ENCODE measurements at places on chromosomes 12 and 14.

DNA sequence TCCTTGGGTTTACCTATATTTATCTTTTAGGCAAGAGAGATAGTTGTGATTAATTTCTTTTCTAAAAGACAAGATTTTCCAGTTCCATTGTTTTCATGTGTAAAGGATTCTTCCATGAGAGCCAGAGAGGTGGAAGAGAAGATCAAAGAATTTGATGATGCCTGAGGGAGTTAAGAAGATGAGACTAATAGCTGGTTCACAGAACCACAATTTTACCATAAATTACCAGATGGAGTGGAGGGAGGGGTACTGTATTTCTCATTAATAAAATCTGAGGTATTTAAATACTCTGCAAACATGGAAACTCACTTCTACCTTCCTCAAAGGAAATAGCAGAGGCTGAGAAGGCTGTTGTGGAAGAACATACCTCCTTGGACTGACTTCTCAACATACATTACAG is 34.6 kb downstream of the ALKBH1 start:
- no peak for DNase-seq

GRCh38 chr12:57451233-57451778 is 3.8 kb upstream of the INHBE start:
- no peak for DNase-seq

GRCh38 chr14:21071225-21072030 is 1.3 kb downstream of the ARHGEF40 start:
- peak; percentile 56 for DNase-seq

DNA sequence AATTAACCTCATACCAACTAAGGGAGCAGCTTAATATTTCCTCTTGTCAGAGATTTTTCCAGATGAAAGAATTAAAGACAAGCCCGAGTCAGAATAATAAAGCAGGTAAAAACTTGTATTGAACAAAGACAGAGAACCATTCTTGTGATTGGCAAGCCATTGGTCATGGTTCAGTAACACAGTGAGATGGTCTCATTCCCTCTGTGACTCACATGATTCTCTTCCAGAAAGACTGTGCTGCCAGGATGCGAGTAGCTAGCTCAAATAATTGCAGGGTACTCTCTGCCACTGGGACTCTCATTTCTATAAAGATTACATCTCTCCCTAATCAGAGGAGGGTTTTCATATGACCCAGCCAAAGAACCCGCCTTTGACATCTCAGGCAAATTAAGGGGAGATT is 179.4 kb downstream of the PHLDA1 start:
- DNase-seq, result no peak

DNA sequence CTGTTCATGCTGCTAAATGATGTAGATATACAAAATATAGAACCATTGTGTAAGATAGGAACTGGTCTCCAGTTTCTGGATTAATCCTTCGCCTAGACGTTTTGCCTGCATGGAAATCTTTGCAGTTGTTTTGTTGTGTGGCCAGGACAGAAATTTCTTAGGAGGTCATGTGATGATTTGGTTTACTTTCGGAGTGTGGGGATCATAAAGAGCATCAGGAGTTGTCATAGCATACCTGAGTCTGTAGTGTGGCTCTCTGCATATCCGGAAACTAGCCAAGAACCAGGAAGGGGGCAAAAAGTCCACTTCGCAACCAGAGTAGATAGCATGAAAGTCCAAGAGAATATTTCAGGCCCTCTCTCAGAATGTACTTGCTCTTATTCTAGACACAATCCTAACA is 3.1 kb downstream of the SAMD4A start:
- no peak for DNase-seq

DNA sequence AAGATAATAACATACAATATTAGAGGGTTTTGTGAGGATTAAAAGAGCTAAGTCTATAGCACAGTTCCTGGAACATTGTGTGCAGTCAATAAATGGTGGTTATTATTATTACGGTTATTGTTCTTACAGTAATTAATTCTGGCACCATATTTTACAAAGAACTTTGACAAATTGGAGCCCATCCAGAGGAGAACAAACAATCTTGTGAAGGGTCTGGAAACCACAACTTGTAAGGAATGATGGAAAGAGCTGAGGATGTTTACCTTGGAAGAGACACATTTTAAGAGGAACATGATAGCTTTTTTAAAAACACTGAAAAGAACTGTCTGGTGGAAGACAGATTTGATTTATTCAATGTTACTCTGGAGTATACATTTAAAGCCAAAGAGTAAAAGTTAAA is 150.5 kb upstream of the KRR1 start:
- no peak for DNase-seq

- DNase-seq, result no peak
Measured at GRCh38 chr12:70415987-70416386, 49.9 kb downstream of the KCNMB4 start.

DNA sequence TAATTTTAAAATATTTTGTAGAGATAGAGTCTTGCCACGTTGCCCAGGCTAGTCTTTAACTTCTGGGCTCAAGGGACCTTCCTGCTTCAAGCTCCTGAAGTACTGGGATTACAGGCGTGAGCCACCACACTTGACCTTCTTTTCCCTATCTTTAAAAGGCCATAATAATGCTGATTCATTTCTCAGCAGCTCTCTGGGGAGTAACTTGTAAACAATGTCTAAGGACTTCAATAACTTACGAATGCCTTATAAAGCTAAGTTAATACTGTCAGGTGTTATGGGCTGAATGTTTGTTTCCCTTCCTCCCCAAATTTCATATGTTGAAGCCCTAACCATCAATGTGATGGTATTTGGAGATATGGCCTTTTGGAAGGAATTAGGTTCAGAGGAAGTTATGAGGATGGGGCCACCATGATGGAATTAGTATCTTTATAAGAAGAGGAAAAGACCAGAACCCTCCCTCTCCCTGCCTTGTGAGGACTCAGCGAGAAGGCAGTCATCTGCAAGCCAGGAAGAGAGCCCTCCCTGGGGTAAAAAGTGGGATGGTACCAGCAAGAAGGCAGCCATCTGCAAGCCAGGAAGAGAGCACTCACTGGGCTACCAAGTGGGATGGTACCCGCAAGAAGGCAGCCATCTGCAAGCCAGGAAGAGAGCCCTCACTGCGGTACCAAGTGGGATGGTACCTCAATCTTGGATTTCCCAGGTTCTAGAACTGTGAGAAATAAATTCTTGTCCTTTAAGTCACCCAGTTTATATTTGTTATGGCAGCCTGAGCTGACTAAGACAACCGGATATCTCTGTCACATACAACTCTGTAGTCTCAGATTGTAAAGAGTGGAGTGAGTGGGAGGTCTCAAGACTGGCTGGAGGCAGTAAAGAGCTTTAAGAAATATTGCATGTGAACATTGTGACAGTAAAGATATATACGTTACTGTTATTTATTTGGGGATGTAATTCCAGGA is 16.3 kb upstream of the YBX3 start:
- DNase-seq, result no peak

DNA sequence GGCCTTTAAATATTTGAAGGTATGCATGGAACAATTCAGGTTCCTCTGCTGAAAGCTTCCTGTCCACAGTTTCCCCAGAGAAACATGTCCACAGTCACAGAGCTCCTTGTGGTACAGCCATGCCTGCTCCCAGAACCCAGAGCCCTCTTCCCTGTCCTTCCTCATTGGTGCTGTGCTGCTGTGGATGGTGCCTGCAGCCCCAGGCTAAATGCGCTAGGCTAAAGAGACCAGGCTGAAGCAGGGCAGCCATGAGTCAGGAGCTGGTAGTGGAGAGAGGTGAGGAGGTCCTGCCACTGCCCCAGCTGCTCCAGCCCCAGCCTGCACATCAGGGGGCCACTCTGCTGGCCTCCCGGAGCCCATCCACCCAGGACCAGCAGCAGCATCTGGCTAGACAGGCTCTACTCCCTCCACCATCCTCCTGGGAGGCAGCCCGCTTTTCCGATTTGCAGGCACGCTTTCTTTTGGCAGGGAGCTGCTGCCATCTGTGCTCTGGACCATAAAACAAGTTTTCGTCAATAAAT is 65.4 kb upstream of the DDX11 start:
- no peak for DNase-seq

DNA sequence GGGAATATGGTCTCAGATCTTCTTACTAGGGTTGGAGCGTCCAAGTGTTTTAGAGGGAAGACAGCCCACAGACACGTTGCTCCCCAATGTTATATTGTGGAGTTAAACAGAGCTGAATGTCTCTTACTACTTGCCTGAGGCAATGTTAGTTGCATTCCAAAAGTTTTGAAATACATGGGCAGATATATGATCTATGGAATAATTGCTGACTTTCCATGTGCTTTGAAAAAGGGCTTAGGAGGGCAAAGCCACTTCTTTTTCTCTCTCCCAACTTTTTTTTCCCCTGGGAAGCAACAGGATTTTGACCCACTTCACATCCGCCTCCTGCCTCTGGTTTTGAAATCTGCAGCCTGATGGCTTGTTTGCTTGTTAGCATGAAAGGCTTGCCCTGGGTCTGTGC is 33.7 kb upstream of the PAX9 start:
- DNase-seq, result no peak

DNA sequence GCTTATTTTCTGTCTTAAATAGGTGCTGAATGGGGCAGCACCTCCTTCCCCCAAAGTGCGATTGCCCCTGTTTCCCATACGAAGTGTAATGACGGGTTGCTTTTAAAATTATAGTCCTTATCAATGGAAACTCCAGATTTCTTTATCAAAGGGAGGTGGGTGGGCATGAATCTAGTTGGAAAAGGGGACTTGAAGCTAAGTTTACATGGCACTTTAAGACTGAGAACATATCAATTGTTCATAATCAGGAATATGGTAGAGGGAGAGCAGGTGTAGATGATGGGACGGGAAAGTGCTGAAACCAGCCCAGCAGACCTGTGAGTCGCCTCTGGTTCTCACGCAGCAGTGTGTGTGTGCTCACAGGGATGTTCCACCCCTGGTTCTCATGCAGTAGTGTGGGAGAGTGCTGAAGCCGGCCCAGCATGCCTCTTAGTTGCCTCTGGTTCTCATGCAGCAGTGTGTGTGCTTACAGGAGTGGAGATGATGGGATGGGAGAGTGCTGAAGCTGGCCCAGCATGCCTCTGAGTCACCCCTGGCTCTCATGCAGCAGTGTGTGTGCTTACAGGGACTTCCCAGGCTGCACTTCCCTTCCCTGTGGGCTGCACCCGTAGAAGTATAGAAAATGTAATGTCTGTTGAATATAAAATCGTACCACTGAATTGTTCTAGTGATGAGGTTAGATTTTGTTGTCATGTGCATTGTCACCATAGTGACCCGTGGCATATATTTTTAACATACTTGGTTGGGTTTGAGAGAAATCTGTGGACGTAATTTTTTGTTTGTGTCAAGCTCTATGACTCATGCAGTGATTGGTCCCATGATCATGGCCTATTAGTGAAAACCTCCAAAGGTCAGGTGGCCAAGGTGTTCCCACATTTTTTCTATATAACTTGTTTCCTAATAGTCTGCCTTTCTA is 51.6 kb downstream of the GPATCH2L start:
- no peak for DNase-seq

GRCh38 chr12:98955284-98955683 is 310.2 kb downstream of the APAF1 start:
- peak; percentile 1 for DNase-seq

- no peak for DNase-seq
Measured at GRCh38 chr14:33764876-33765650, 185.8 kb downstream of the EGLN3 start.

- DNase-seq, result peak; percentile 7
Measured at GRCh38 chr14:104353921-104354701, 215.7 kb downstream of the KIF26A start.

GRCh38 chr12:52073531-52074381 is 4.0 kb downstream of the ATG101 start:
- DNase-seq, result no peak

GRCh38 chr14:58455593-58456265 is 28.2 kb downstream of the KIAA0586 start:
- DNase-seq, result no peak

DNA sequence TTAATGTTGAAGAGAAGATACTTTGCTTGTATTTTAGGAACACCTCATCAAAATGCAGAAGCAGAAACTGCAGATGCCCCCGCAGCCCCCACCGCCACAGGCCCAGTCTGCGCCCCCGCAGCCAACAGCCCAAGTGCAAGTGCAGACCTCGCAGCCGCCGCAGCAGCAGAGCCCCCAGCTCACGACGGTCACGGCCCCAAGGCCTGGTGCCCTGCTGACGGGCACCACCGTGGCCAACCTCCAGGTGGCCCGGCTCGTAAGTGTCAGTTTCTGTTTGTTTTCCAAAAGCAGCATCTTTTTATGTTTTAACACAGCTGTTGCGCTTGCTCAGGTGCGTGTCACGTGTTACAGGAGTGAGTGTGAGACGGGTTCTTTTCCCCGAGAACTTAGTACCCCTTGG is 79.5 kb downstream of the DDX51 start:
- DNase-seq, result no peak

DNA sequence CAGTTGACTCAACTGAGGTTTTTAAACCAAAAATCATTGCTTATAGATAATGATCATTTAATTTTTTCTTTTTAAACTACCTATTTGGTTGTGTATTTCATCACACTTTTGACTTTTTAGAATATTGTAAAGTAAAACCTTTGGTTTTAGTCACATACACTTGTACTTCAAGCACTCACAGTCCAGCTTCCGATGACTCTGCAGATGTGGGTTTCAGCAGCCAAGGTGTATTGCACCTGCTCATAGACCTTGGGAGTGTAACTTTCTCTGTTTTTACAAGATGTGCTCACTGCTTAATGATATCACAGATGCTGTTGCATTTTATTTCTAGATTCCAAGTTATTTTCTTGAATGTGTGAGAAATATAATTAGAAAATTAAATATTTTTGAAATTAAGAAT is 188.3 kb upstream of the SLC38A2 start:
- no peak for DNase-seq

DNA sequence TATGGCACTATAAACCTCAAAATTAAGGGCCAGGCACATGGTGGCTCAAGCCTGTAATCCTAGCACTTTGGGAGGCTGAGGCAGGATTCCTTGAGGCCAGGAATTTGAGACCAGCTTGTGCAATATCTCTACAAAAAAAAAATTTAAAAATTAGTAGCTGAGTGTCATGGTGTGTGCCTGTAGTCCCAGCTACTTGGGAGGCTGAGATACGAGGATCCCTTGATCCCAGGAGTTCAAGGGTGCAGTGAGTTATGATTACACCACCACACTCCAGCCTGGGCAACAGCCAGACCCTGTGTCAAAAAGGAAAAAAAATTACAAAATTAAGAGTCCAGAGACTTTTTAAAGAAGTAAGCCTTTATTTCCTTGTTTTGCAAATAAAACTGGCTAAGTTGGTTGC is 1.8 kb upstream of the GCN1 start:
- no peak for DNase-seq
